Posterior vena cava (tissue), 2 donors: ENCODE measurements at places on chromosomes 7 and 10. TPM values are rescaled to one million over a fixed set of nuclear protein-coding genes. Genes with fewer than 3 reads are reported as not detected.

DNA sequence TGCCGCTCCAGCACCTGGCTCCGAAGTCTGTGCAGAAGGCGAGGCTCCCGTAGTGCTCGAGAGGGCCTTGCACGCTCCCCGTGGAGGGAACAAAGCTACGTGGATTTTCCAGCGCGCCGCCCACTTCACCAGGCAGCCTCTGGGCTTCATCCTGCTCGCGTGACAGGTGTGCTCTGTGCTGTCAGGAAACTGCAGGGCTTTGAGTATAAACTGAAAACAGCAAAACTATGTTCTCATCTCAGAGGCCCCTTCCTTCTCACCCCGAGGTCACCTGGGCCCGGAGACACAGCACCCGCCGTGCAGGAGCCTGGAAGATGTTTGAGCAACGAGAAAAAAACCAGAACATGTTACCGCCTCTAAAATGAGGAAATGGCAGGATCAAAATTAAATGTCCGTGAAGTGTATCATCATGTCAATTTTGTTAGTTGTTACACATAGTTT lies 17.6 kb upstream of the GPR146 start:
- no peak for DNase-seq

- no peak for DNase-seq
Observed at GRCh38 chr7:138350701-138351357, 109.2 kb upstream of the TRIM24 start.

DNA sequence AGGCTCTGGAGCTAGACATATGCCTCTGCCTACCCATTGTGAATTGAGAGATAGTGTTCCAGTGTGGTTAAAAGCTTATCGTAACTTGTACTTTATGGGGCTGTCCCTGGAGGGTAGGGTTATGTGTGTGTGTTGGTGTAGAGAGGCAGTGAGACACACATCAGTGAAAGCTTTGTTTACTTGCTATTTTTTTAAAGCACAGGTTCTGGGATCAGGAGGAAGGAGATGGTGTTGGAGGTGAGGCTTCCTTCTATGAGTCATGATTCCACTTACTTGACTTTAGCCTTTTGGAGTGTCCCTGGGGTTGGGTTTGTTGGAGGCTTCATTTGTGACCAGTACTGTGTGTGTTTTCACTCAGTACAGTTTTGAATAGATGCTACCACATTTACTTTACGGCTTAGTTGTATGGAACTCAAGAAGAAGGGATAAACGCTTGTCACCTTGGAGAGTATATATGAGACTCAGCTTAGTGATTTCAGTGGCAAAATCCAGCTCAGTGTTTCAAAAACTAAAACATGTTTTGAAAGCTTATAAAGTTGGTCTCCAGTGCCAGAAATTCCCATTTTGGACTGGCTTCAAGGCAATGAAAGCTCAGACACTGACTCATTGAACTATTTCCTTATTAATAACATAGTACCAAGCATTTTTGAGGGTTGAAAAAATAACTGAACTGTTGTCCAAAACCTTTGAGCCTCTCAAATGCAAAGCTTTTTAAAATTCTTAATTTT lies 106.2 kb downstream of the PLXDC2 start:
- no peak for DNase-seq

- DNase-seq, result peak; percentile 70
Observed at GRCh38 chr7:2993868-2994267, 49.8 kb downstream of the CARD11 start.

DNA sequence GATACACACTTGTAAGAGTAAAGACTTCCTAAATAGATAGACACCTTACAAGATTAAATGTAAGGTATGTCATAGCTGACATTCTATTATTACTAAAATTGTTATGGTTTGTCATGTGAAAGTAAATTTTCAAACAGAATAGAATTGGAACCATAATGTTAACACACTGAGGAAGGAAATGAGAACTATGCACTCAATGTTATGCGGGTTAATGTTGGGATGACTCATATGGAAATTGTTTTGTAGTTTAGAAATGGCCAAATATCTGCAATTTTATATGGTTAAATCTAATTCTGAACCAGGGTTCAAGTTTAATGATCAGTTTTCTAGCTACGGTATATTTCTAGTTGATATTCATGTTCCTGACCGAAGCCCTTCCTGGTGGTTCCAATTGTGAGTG lies 214.2 kb upstream of the ADO start:
- no peak for DNase-seq

Gene CLIP2
- 26.6 TPM for total RNA-seq

DNA sequence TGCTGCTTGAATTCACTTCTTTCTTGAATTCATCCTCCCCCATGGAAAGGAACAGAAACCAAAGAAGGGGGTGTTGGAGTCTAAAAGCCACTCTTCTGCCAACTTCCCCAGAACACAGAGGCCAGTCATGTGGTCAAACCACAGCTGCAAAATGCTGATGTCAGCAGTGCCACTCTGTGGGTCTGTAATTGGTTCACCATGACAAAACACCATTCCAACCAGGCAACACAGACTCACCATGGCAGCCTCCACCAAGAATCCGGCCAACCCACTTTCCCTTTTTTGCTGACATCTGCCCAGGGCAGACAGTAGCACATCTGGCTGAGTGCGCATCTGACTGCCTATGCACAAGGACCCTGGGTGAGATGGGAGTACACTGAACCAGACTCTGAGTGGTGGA lies 16.8 kb downstream of the OSBPL3 start:
- DNase-seq, result peak; percentile 78

- DNase-seq, result no peak
Observed at GRCh38 chr10:18875477-18875876, 173.1 kb upstream of the MALRD1 start.

- no peak for DNase-seq
Observed at GRCh38 chr7:129522088-129522970, 20.0 kb downstream of the SMKR1 start.

- DNase-seq, result no peak
Observed at GRCh38 chr7:79692015-79692414, 238.5 kb upstream of the MAGI2 start.

DNA sequence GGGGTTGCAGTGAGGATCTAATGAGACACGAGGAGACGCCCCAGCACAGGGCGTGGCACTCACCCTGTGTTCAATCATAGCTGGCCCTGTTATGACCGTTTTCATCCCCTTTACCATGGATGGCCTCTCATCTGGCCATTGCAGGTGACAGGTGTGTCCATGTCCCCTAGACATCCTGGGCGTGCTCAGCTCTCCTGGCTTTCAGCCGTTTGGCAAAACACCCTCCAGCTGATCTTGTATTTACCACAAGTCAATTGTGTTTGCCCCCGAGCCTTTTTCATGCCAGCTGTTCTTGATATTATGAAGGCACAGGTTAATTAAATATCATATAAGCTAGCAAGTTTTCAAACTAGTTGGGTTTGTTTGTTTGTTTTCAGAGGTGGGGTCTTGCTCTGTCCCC lies 97.1 kb downstream of the CHST15 start:
- DNase-seq, result peak; percentile 30

GRCh38 chr7:85039196-85039923 lies 147.5 kb downstream of the SEMA3D start:
- no peak for DNase-seq

DNA sequence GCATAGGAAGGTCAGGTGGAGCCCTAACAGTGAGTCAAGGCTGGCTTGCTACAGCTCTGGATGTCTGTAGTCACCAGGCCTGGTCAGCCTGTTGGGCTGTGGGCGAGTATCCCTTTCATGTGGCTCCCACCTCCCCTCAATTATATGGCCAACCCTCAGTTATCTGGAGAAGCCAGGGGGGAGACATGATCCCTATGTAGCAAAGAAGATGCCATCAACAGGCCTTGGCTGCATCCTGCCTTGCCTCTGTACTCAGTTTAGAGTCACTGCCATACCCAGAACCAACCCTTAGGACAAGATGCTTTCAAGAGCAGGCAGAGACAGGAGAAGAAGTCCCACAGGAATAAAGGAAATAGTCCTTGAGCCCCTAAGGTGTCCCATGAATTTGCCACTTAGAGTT lies 763.9 kb downstream of the GRID1 start:
- DNase-seq, result no peak

Gene ACHE
- 9.4 TPM for total RNA-seq

Gene ARHGAP19
- total RNA-seq, result 7.6 TPM

Gene TRIM50
- not detected for total RNA-seq

DNA sequence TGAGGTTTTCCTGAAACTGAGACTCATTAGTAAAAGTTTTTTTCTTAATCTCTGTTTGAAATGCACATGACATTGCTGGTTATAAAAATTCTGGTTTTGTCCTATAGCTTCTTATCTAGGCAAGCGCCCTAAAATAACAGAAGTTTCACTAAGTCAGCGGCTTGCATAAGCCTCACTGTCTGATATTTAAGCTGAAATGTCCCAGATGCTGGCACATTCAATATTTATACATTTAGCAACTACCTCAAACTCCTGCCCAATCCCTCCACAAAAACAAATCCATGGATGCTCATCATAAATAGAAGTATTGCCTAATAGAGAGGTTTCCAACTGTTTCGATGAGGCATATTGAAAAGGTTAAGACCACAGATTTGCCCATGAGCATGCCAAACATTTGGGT lies 83.1 kb upstream of the EGR2 start:
- no peak for DNase-seq

GRCh38 chr10:30154561-30154960 lies 95.2 kb upstream of the JCAD start:
- DNase-seq, result no peak

DNA sequence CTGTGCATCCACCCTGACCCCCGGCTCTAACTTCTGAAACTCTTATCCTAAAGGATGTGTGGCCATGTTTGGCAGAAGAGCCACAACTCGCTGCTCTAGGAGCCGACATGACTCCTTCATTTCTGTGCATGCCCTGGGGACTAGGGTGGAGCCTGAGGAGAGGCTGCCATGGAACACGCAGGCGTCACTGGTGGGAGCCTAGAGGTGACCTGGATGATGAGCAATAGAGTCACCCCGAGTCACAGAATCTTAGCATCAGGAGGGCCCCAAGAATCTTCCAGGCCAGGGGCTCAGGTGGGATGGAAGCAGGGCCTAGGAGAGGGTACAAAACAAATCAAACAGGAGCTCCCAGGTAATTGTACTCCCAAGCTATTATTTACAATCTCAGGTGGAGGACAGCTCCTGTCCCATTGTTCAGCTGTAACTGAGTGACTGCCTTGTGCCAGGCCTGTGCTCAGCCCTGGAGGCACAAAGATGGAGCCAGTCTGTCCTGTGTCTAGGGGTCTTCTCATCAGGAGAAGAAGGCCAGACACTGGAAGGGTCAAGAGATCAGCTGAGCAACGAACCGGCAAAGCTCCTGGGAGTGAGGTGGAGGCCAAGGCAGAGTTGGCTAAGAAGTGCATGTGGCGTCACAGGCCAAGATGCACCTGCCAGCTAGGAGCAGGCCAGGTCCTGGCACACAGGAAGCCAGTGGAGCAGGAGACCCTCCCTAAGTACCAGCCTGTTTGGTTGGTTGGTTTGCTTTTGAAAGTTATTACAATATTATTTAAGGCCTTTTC lies 5.8 kb upstream of the ZNF22 start:
- peak; percentile 74 for DNase-seq

GRCh38 chr7:141234335-141235105 lies 160.7 kb downstream of the TMEM178B start:
- no peak for DNase-seq

GRCh38 chr10:51035344-51035743 lies 38.9 kb upstream of the PRKG1 start:
- DNase-seq, result no peak

DNA sequence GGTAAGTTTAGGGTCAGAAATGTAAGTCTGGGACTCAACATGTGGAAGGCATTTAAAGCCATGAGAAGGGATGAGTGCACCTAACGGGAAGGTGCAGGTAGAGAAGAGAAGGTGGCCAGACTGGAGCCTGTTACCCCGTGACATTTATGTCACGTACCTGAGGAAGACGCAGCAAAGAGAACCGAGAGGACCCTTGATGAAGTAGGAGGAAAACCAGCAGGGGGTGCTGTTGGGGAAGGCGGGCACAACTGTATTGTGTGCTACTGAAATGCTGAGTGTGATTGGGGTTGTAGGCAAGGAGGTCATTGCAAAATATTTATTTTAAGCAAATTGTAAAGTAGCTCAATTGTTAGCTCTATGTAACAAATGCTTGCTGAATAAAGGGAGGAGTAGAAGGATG lies 338.2 kb upstream of the PRKCQ start:
- no peak for DNase-seq
